ENCODE measurements at places on chromosomes 16 and 17.

DNA sequence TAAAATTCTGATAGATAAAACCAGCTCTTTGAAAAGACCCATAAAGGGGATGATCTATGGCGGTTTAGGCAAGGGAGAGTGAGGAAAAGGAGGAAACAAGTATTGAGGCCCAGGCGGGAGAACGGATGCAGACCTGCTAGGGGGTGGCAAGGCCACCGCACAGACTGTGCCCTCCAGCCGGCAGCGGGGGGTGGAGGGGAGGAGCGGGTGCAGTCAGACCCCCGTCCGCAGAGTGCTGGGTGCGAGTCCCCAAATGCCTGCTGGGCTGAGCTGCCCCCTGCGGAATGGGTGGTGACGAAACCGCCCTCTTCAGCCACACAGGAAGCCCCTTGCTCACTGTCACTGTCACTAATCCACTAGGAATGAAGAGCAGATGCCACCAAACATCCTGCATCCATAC, 46.0 kb downstream of the LMF1 start:
- no peak for DNase-seq

DNA sequence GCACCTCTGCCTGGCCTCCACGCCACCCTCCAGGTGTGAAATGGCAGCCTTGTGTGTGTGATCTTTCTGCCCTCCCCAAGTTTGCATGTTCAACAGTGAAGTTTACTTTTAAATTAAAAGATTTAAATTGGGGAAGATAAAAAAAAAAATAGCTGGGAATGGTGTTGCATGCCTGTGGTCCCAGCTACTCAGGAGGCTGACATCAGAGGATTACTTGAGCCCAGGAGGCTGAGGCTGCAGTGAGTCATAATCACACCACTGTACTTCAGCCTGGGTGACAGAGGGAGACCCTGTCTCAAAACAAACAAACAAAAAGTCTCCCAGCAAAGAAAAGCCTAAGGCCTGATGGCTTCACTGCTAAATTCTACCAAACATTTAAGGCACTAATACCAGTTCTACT, 35.4 kb upstream of the RNF43 start:
- no peak for DNase-seq

DNA sequence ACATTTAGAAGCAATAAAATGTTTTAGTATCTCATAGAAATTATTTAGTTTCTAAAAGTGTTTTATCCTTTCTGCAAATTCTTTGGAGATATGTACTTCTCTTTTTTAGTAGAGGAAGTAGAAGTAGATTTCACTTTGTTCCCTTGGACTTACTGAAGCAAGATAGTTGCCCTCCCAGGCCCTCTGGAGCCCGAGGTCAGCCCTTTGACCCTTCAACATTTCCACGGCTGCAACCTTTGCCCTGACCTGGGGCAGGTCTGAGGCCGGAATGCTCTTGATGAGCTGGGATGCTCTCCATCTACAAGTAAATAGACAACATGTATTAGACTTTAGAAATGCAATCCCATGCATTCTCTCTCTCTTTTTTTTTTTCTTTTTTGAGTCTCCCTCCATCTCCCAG, 167.5 kb downstream of the CDK5R1 start:
- DNase-seq: no peak

DNA sequence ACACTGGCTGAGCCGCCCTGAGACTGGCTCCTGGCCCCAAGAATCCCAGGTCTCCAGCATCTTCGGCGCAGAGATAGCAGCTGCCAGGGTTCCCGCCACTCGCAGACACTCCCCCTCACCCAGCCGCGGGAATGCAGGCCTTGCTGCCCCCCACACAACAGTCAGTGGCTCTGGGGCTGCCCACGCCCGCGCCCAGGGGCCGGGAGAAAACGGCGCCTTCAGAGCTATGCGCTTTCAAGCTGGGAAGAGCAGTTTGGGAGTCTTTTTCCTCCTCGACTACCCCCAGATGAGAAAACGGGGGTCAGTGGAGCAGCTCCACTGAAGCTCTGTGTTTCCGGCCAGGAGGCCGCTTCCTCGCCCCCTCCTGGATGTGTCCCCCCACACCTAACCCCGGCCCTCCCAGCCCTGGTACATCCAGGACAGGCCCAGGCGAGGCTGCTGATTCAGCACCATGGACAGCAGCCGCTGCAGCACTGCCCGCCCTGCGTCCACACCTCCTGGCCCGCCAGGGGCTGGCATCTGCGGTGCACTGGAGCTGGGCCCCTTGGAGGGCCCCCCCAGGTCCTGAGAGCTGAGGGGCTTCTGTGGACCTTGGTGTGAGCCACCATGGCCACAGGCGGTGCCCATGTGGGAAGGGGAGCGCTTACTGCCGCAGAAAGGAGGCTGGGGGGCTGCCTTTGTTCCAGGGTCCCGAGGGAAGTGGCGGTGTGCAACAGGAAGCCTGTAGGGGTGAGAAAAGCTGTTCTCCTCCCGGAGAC, 35.7 kb downstream of the CACNA1H start:
- no peak for DNase-seq

GRCh38 chr17:62870030-62870541, 62.0 kb upstream of the MARCHF10 start:
- no peak for DNase-seq

GRCh38 chr17:35936063-35936462, 5.5 kb upstream of the RDM1 start:
- no peak for DNase-seq

GRCh38 chr17:30379903-30380381, 1.2 kb downstream of the CPD start:
- no peak for DNase-seq

DNA sequence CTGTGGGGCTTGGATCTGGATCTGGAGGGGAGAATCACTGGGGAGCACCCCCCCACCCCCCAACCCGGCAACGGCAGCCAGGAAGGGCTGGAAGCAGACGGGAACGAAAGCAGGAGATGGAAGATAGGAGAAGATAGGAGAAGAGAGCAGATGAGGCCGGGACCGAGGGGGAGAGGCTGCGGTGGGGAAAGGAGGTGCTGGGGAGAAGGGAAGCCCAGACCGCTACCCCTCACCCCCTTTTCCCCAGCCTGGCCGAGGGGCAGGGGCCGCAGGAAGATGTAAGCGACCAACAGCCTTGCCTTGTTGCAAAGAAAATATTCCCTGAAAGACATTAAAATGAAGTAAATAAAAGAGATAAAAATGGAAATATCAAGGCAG, 26.8 kb upstream of the CBFA2T3 start:
- no peak for DNase-seq

GRCh38 chr16:84989749-84990620, 21.4 kb downstream of the ZDHHC7 start:
- DNase-seq: no peak

GRCh38 chr16:85379041-85380001, 233.8 kb upstream of the GSE1 start:
- no peak for DNase-seq

DNA sequence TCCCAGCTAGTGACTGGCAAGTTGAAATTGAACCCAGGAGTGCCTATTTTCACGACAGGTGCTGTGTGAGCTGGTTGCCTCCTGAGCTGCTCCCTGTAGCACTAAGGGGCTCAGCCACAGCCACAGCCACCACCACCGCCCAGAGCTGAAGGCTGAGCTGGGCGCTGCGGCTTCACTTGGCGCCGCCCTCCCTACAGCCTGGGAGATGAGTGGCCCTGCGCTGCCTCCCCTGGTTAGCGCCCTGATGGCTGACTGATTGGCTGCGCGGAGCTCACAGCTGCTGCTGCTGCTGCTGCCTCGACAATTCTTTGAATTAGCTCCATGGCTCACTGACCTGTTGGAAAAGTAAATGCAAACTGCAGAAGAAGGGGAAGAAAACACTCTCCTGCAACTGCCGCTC, 91.8 kb upstream of the TMEM132E start:
- no peak for DNase-seq

- DNase-seq: no peak
These were observed 3.7 kb downstream of the TNS4 start for GRCh38 chr17:40497695-40498094.

DNA sequence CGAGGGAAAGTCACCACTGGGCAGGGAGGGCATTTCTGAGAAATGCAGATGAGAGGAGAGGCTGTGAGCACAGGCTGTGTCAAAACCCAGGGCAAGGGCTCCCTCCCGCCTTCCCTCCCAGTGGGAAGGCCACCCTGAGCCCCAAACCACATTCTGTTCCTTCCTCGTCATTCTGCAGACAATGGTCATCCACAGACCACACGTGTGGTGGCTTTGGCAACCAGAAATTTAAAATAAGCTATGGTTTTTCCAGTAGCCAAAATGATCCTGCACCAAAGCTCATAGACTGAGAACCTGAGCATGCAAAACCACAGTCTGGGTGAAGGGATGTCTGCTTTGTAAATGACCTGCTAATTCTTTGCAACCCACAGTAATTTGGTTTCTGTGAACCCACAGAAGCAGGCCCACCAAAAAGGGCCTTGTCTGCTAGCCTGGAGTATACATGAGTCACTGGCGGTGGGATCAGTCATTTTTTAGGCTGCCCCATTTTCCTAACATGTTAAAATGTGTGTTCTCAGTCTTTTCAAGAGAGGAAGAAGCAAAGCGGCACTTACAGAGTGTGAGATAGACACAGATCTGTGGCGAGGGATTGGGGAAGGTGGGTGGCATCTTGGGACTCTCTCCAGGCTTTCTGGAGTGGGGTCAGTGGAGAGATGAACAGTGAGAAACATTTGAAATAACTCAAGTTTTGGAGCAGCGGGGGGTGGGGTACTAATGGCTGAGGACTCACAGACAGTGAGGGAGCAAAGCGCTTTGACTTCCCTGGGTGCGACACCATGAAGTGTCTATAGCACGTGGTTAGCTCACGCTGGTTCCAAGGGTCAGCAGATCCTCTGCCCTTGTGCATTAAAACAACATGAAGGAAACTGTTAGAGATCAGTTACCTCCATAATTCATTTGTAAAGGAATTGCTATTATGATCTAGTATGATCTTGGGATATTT, 20.5 kb downstream of the GRB7 start:
- DNase-seq: no peak

DNA sequence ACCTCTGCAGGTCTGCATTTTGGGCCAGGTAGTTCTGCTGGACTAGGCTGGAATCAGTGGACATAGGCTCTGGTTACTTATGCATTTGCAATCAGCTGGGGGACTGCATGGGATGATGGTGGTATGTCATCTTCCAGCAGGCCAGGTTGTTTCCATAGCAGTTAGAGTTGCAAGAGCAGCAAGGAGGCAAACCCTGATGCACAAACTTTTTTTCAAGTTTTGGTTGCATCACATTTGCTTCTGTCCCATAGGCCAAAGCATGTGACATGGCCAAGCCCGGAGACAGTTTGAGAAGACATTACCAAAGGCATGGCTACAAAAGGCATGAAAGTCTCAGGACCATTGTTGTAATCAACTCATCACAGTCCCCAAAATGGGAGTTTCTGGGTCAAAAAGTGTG, 58.2 kb downstream of the PRKCB start:
- DNase-seq: no peak

GRCh38 chr17:39071573-39071972, 79.9 kb downstream of the PLXDC1 start:
- DNase-seq: no peak

GRCh38 chr16:89555780-89556179, 4.7 kb upstream of the RPL13 start:
- DNase-seq: no peak

All from NCI-H1436 treated with DMSO at 0.1 percent for 48 hours (cell line).